ENCODE measurements at places on chromosomes 7 and 10.

DNA sequence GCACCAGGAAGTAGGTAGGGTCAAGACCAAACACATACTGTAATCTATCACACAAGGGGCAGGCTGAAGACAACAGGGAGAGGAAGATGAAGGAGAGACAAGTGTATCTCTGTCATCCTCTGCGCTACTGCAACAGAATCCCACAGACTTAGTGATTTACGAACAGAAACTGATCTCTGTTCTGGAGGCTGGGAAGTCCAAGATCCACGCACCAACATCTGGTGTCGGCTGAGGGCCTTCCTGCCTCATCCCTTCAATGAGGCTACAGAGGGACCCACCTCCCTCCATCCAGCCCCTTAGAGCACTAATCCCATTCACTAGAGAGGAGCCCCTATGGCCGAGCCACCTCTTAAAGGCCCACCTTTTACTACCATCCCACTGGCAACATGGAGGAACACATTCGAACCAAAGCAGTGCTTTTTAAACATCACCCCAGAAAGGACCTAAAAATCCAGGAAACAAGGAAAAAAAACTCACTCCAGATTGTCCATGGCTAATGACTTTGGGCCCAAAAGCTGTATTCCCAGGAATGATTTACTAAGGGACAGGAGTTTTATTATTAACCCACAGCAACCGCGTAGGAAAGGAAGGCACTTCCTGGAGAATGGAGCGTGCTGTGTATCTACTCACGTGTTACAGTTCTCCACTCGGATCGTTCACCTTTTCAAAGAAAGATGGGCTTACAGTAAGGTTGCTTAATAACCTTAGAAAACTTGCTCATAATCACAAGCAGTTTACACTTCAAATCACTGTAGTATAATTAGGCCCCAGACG, 4.2 kb downstream of the BNIP3 start:
- no peak for DNase-seq

GRCh38 chr7:113100121-113100603, 13.5 kb upstream of the GPR85 start:
- DNase-seq, result no peak

GRCh38 chr7:121329191-121330052, 622 bp downstream of the WNT16 start:
- peak; percentile 50 for DNase-seq

DNA sequence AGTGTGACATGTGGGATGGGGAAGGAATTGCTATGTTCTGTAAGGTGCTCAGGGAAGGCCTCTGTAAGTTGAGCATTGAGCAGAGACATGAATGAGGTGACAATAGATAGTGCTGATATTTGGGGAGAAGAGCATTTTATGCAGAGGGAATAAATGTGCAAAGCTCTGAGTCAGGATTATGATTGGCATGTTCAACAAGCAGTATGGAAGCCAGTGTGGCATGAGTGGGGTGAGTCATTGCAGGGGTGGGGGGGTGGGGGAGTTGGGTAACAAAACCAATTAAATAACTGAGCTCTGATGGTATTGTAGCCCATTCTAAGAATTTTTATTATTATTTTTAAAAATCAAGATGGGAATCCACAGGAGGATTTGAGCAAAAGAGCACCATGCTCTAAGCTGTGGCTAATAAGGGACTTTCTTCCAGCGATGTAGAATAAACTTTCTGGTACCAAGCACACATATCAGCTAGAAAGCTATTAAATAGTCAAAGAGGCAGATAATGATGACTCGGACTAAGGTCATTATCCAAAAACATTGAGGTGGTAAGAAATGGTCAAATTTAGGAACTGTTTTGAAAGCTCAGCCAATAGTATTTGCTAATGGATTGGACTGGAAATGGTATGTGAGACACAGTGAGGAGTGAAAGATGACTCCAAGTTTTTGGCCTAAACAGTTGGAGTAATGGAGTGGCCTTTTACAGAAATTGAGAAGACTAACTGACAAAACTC, 96.4 kb downstream of the PRKG1 start:
- no peak for DNase-seq

DNA sequence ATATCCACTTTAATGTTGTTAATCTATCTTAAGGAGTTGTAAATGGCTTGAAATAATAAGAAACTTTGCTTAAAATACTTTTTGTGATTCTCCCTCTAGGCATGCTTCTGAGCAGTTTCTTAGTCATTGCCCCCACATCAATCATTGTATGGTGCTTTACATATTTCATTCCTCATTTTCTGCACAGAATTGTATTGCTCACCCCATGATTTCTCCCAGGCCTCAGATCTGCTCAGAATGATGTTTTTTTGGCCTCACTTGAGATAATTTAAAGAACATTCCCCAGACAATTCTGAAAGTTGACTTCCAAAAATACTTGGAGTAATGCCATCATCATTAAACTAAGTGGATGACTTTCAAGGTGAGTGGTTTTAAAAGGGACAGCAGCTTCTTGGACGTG, 82.1 kb upstream of the PRPS1L1 start:
- DNase-seq, result no peak

- DNase-seq, result no peak
Observed at GRCh38 chr10:108591417-108591816, 1331.9 kb downstream of the XPNPEP1 start.
